Activated CD4-positive, alpha-beta T cell treated with anti-CD3 and anti-CD28 coated beads for 24 hours (primary cell): ENCODE measurements at places on chromosomes 2 and 18.

- DNase-seq: no peak
Observed at GRCh38 chr18:23377669-23378301, 75.3 kb upstream of the RIOK3 start.

DNA sequence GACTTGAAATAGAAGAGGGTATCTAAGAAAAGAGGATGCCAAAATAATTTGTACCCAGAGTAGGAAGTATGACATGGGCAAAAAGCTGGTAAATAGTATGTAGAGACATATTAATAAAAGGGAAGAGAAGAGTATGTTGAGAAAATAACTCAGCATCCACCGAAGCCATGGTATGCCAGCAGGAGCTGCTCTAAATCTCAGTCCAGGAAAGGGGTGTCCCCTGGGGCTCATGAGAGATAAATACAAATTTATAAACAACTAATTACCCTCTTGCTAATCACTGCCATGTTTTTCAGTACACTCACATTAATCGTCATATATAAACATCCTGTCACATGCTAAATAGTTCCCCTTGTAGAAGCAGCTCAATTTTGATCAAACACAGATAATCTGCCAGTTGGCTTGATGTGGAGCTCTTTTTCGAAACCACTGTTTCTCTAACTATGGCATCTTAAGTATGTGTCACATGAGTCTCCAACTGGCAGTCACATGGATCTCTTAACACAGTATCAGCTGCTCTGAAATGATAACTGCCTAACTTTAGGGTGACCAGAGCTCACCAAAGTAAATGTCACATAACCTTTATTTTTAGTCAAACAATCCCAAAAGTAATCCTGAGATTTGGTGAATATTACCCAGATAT, 31.9 kb downstream of the EXOC6B start:
- no peak for DNase-seq

DNA sequence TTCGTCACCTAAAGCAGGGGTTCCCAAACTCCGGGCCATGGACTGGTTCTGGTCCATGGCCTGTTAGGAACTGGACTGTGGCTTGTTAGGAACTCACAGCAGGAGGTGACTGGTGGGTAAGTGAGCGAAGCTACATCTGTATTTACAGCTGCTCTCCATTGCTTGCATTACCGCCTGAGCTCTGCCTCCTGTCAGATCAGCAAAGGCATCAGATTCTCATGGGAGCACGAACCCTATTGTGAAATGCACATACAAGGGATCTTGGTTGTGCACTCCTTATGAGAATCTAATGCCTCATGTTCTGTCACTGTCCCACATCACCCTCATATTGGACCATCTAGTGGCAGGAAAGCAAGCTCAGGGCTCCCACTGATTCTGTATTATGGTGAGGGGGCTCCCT, 217.0 kb downstream of the ZFP36L2 start:
- no peak for DNase-seq

- peak; percentile 30 for DNase-seq
Observed at GRCh38 chr2:190533968-190534309, 583 bp downstream of the NEMP2 start.

DNA sequence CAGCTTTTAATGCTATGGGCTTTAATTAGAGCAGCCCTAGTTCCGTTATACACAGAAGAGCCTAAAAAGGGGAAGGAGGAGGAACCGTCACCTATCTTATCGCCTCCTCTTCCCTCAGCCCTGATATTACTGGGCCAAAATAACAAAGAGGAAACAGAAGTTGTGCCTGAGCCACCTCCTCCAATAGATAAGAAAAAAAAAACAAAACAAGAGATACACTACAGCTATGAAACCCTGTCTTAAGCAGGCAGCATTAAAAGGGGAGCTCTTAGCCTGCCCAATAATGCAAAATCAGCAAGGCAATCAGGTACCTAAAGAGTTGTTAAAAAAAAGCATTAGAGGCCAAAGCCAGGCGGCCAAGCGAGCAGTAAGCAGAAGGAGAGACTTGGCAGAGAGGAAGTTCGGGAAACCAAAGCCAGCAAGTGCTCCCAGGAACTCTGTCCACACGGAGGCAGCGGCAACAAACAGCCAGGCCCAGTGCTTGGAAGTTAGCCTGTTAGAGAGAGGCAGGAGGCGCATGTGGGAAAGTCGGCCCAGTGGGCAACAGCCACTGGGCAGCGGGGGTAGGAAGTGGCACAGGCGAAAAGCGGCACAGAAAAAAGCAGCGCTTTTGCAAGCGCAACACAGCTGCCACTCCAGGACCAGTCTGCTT, 41.8 kb upstream of the PDK1 start:
- no peak for DNase-seq

DNA sequence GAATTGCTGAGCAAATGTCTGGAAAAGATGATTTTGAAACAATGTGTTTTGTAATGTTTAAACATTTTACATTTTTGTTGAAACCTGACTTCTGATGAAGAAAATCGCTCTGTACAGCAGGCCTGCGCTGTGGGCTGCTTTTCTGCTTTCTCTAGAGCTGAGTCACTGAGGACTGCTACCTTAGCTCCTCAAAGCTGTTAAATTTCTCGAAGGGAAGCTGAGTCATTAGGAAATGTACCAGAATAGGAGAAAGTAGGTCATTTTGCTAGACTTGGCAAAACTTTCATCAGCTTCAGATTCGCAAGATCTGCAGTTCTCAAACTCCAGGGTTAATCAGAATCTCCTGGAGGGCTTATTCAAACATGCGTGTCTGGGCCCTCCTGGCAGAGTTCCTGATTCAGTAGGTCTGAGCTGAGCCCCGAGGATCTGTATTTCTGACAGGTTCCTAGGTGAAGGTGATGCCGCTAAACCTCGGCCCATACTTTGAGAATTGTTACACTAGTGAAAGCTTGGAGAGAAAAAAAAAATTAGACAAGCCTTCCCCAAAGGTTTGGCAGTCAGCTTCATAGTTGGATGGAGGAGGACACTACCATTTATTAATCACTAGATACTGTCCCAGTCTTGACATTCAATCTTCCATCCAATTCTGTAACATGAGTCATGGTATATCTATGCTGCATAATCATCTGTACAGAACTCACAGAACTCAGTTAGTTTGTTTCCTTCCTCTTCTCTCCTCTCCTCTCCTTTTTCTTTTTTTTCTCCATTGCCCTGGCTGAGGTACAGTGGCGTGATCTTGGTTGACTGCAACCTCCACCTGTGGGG, 297.6 kb downstream of the PARD3B start:
- DNase-seq: no peak

- DNase-seq: no peak
Observed at GRCh38 chr2:182852090-182852489, 14.3 kb downstream of the FRZB start.

DNA sequence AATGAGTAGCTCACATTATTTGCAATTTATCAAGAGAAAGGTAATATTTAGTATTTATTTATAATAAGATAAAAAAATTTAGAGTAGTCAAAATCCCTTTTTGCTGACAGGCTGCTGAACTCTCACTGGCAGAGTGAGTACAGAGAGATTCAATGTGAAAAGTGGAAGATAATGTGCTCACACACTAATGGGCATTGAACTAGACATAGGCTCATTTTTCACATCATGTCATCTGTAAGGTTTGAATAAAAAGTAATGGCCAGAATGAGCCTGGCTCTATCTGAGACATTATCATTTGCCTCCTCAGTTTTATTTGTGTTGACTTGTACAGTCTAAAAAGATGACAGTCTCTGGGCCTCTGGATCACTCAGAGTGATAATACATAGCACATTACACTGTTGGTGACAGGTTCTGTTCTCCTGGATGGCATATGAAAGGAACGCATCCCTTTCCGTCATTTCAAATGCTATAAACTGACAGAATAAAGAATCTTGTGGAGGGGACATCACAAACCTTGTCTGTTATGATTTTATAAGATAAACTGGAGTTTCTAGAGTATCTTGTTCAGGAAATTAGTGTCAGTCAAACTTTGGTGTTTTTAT, 812.9 kb downstream of the NR4A2 start:
- DNase-seq: no peak

DNA sequence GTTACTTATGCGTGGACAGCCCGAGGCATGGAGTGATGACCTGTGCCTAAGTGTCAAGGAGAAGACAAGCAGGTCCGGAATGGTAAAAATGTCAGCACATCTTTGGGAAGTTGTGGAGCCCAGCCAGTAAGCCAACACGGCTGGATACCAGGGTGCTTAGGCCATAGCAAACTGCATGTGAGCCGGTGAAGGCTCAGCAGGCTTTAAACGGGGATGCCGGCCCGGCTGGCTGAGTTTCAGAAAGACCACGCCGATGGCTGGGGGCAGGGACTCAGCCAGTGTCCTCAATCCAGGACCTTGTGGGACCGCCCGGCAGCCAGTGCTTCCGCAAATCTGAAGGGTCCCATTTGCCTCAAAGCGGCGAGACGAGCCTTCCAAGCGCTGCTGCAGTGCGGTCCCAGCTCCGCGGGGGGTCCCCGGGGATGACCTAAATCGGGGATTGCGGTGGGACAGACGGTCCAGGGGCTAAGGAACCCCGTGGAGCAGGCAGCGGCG, 946 bp upstream of the AGAP1 start:
- no peak for DNase-seq

GRCh38 chr18:25827228-25827627, 263.2 kb downstream of the SS18 start:
- DNase-seq: no peak

DNA sequence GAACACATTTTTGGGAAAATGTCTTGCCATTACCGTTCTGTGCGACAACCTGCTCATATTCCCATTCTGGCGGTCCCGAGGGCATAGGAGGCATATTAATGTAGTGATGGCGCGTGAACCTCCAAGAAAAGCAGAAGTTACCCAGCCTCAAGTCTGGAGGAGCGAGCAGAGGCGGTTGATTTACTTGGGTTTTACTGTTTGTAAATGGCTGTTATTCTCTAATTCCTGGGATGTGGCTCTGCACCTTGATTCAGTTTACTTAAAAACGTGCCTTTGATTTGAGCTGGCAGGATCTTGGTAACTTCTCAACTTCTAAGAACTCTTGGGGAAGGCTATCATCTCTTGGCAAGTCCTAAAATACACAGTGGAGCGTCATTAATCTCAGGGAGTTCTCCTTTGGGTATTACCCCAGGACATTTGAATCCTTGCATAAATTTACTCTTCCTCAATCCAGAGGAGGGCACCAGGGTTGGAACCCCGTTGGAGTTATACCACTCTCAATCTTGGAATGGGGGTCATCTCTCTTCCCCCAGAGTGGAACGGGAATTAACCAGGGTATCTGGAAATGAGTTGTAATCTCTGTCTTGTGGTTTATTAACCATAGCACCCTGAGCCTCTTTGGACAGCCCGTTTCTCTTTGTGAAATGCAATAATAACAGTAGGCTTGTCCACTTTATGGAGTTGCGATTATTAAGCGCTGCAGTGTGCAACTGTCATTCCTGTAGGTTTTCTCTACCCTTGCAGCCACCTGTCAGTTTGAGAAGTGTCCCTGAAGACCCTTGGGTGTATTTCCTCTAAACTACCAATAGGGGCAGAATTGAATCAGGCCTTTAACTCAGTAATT, 2.1 kb downstream of the HK2 start:
- DNase-seq: no peak

DNA sequence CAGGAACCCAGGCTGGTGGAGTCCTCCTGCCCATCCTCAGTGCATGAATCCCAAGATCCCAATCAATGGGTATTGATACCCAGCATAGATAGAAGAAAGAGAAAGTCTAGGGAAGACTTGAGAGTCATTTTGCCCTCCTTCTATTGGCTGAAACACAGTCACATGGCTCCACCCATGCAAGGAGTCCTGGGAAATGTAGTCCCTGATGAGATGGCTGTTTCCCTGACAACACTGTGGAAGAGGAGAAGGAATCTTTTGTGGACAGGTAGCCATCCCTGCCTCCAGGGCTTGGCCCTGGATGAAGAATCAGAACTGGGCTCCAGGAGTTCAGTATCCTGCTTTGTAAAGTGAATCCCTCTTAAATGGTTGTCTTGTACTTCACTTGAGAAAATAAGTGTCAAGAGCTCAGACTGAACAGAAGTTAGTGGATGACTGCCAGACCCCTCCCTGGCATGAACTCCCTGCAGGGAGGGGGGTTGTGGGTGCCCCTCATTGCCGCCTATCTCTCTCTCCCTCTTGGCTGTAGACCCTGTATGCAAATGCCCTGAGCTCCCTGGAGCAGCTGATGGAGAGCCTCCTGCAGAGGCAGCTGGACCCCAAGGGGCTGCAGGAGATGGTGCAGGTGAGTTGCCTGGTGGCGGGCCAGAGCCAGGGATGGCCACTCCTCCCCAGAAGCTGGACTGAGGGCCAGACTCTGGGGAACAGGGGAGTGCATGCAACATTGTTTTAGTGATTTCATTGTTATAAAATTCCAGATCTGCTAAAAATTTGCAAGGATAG, 36.1 kb downstream of the MROH2A start:
- no peak for DNase-seq

GRCh38 chr2:157596992-157597681, 31.5 kb downstream of the ACVR1C start:
- DNase-seq: peak; percentile 43

GRCh38 chr2:23286031-23286757, 98.8 kb upstream of the KLHL29 start:
- no peak for DNase-seq

GRCh38 chr2:36355151-36355889, at the start of gene CRIM1:
Gene CRIM1, plus strand, starts transcription at chr2:36355778. Its CDS starts 515 bp downstream, at chr2:36356293.
- no peak for DNase-seq

DNA sequence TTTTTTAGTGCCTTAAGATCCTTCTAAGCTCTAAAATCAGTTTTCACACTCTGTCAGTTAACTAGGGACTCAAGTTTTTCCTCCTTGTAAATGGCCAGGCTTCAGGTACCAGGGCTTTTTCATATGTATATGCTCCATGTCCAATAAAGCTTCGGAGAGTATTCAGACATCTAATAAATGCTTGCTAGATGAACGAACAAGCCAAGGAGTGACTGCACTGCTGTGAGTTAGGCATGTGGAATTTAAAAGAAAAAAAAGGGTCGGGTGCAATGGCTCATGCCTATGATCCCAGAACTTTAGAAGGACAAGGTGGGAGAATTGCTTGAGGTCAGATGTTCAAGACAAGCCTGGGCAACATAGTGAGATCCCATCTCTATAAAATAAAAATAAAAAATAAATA, 81.9 kb downstream of the CDH2 start:
- DNase-seq: no peak

DNA sequence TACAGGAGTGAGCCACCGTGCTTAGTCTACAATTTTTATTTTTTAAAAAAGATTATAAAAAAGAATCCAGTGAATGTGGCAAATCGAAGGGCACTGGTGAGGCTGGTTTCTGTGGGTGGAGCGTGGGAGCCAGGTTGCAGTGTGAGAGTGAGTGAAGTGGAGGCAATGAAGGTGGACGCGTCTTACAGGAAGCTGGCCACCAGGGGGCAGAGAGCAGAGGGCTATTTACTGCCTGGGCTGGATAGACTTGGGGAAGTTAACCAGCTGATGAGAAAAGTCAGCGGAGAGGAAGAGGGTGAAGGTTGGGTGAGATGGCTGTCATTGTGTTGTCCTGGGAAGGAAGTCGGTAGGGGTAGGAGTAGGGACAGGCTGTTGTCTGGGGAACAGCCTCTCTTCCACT, 6.8 kb downstream of the SCTR start:
- DNase-seq: peak; percentile 36
